ENCODE measurements at places on chromosomes 2 and 18. TPM values are rescaled to one million over a fixed set of nuclear protein-coding genes. Genes with fewer than 3 reads are reported as not detected.
A peak's percentile ranks its signal among the peaks of the same experiment; 100 is the strongest.

- DNase-seq: no peak
- no peaks in the 10 kb centered on the region for H3K27me3 ChIP-seq
- no peak overlapping the region for H3K4me3 ChIP-seq
- no peaks in the 10 kb centered on the region for H3K4me1 ChIP-seq
- no peaks in the 10 kb centered on the region for H3K36me3 ChIP-seq
These were observed 262.6 kb upstream of the HS6ST1 start for GRCh38 chr2:128580988-128581848.

DNA sequence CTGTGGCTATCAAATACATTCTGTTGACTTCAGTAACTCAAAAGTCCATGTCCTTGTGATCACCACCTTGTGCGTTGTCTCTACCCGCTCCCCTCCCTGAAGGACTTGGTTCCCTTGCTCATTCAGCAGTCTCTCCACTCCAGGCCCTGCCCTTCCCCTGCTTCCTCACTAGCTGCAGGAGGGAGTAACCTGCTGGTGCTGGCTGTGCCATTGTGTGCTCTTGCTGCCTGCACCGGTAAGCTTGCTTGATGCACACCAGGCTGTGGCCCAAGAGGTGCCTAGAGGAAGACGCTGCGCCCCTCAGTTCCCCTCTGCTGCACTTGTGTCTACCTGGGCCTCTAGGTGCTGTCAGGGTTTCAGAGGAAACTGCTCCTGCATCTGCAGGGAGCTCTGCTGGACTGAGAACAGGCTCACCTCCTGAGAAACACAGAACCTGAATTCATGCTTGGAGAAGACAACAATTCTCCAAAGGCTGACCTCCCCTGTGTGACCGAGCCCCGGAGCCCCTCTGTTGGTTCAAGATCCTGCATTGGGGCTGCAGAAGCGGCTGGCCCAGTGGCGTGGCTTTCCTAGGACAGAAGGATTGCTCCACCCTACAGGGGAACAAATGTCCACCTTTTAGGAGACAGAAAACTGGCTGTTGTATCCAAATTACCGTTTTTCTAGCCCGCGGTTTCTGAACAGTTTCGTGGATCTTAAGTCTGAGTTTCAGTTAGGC lies 33.6 kb downstream of the PTPRM start:
- no peaks in the 10 kb centered on the region for H3K27me3 ChIP-seq
- no peak overlapping the region for H3K27ac ChIP-seq
- no peak overlapping the region for H3K4me3 ChIP-seq
- H3K36me3 ChIP-seq: no peaks in the 10 kb centered on the region

DNA sequence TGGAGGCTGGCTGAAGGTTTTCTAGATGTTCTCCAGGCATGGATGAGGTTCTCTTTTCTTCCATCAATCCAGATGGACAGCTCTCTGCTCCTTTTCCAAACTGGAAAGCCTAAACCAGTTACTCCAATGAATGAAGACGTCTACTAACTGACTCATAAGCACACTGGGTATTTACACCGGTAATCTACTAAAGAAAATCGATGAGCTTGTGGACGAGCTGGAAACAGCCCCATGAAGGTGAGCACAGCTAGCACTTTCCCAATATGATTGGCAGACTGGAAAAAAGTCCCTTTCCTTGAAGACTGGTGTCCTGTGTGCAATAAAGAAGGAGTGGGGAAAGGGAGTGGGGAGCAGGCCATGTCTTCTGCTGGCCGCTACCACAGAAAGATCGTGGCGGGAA lies 84.0 kb downstream of the ACTR2 start:
- H3K27me3 ChIP-seq: no peaks in the 10 kb centered on the region
- DNase-seq: no peak
- no peak overlapping the region for H3K27ac ChIP-seq
- H3K4me3 ChIP-seq: no peak overlapping the region
- H3K4me1 ChIP-seq: peaks cover 7% of the 10 kb centered on the region

- H3K36me3 ChIP-seq: no peaks in the 10 kb centered on the region
- H3K27ac ChIP-seq: no peak overlapping the region
- peak; percentile 5 for DNase-seq
- H3K4me1 ChIP-seq: no peaks in the 10 kb centered on the region
- no peaks in the 10 kb centered on the region for H3K27me3 ChIP-seq
- H3K4me3 ChIP-seq: no peak overlapping the region
These were observed 335.4 kb downstream of the DYSF start for GRCh38 chr2:71788601-71789240.

- H3K27me3 ChIP-seq: no peaks in the 10 kb centered on the region
- no peak for DNase-seq
- no peaks in the 10 kb centered on the region for H3K4me1 ChIP-seq
- no peak overlapping the region for H3K4me3 ChIP-seq
These were observed 1.7 kb downstream of the APOB start for GRCh38 chr2:21041943-21042707.

- H3K36me3 ChIP-seq: no peaks in the 10 kb centered on the region
- no peak for DNase-seq
- peak overlapping the region; percentile 88 for H3K27ac ChIP-seq
- H3K4me3 ChIP-seq: peak overlapping the region; percentile 80
- no peaks in the 10 kb centered on the region for H3K27me3 ChIP-seq
These were observed 460 bp upstream of the ZBTB7C start for GRCh38 chr18:48409591-48410094.

- no peaks in the 10 kb centered on the region for H3K36me3 ChIP-seq
- no peak overlapping the region for H3K4me3 ChIP-seq
- H3K27ac ChIP-seq: no peak overlapping the region
- DNase-seq: no peak
- H3K27me3 ChIP-seq: no peaks in the 10 kb centered on the region
These were observed 8.6 kb downstream of the CHN1 start for GRCh38 chr2:174996622-174997021.

DNA sequence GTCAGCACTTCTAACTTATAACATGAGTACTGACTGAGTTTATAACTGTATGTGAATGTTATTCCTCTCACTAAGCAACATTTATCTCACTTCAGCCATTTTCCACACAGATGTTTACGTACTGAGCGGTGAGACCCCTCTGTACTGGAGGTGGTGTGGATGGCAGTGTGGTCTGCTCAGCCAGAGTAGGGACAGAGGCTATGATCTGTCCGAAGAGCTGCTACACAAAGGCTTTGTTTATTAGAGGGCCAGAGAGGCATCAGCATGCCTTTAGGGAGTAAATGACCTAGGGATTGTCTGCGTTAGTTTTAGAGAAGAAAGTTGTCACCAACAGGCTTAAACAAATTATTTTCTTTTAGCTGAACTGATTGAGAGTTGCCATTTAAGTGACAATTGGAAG lies 23.2 kb upstream of the TACR1 start:
- DNase-seq: no peak
- H3K4me3 ChIP-seq: no peak overlapping the region
- no peaks in the 10 kb centered on the region for H3K36me3 ChIP-seq
- no peak overlapping the region for H3K27ac ChIP-seq
- no peaks in the 10 kb centered on the region for H3K27me3 ChIP-seq
- no peaks in the 10 kb centered on the region for H3K4me1 ChIP-seq

Gene EFR3B
- total RNA-seq: 0.73 TPM

DNA sequence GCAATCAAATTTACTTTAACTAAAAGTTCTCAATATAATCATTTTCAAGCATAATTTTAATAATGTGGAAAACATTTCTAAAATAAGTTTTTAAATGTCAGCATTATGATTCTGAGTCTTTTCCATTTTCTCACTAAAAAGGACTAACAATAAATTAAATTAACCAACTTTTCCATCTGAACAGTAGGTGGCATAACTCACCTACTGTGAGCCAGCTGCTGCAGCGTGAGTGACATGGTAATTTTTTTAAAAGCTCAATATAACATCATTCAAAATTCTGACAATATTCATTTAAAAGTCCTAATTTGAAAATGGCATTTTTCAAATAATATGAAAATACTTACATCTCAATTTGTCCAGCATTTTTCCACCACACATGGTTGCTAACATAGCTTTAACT lies 66.5 kb downstream of the DTNB start:
- no peak overlapping the region for H3K4me3 ChIP-seq
- DNase-seq: no peak
- H3K27ac ChIP-seq: no peak overlapping the region
- H3K36me3 ChIP-seq: no peaks in the 10 kb centered on the region
- no peaks in the 10 kb centered on the region for H3K4me1 ChIP-seq

- H3K27me3 ChIP-seq: no peaks in the 10 kb centered on the region
- no peaks in the 10 kb centered on the region for H3K4me1 ChIP-seq
- H3K4me3 ChIP-seq: peak overlapping the region; percentile 31
- peak overlapping the region; percentile 5 for H3K27ac ChIP-seq
- no peak for DNase-seq
- H3K36me3 ChIP-seq: no peaks in the 10 kb centered on the region
These were observed 327.1 kb downstream of the NCKAP5 start for GRCh38 chr2:133241224-133241571.

Gene TNFAIP6
- 5.3 TPM for total RNA-seq

DNA sequence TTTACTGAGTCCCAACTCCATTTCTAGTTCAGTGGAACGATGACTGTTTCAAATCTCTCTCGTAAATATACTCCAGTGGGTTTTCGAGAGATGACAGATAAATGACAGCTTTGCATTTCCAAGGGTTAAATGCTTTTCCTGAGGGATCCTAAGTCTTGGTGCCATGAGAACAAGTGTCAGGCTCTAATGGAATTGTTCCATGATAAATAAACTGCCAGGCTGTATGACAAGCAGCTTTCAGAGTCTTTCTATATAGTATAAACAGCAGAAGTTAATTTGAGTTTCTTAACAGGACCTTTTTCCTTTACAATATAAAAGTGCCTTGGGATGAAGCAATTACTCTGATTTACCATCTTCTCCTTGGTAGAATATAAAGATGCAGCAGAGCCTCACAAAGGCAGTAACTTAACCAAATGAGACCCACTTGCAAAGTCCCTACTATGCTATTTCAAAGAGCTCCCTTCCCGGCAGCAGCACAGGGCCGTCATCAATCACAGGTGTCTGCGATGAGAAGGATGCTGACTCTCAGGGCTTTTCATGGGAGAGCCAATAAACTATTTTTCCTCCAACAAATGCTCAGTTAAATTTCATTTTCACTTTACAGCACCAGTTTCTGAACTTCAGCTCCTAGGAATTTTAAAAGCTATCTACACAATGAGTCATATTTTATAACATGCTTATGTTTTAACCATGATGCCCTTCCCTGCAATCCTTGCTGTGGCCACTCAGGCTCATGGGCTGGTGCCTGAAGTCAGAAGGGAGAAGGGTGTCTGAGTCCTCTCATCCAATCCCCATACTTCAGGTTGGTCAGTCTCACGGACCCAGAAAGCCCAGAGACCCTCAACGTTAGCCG lies 123.8 kb downstream of the AFF3 start:
- no peak overlapping the region for H3K4me3 ChIP-seq
- no peak for DNase-seq
- no peaks in the 10 kb centered on the region for H3K36me3 ChIP-seq
- H3K27me3 ChIP-seq: no peaks in the 10 kb centered on the region

GRCh38 chr2:67845621-67846369 lies 217.0 kb downstream of the C1D start:
- no peaks in the 10 kb centered on the region for H3K4me1 ChIP-seq
- H3K4me3 ChIP-seq: no peak overlapping the region
- H3K27ac ChIP-seq: peak overlapping the region; percentile 1
- H3K36me3 ChIP-seq: no peaks in the 10 kb centered on the region

DNA sequence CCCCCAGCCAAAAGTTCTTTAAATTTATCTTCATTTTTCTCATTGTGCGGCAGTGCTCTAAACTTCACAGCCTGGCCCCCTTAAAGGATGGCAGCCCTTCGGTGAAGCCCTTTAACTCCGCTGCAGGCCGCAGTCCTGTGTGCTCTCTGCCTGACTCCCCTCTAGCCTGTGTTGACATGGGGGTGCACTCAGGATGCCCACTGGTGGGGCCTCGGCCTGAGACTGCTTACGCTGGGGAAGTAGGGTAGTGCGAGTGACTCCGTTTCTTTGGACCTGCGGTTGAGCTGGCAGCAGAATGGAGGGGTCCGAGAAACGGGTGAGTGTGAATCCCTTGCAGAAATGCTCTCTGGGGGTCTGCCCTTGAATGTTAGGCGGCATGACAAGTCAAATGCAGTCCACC lies 5.6 kb downstream of the RAB12 start:
- no peaks in the 10 kb centered on the region for H3K27me3 ChIP-seq
- H3K4me3 ChIP-seq: no peak overlapping the region
- no peak overlapping the region for H3K27ac ChIP-seq
- H3K36me3 ChIP-seq: no peaks in the 10 kb centered on the region
- peaks cover 7% of the 10 kb centered on the region for H3K4me1 ChIP-seq

Gene ALK
- 5.6 TPM for total RNA-seq

Gene GREB1L
- 6.6 TPM for total RNA-seq

DNA sequence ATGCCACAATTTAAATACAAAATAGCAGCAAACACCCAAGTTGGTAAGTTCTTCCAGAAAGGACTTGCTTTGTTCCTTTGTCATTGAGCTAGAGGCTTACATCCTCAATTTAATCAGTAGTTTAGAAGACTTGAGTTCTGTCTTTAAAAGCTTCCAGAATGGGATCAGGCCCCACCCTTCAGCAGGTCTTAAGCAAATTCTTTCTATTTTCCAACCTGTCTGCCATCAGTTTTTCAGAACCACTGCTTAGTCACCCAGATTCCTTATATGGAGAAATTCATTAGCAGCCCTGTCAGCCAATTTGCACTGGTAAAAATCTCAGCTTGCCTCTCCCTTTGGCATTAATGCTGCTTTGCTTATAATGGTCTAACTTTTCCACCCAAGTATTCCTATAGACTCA lies 263.6 kb upstream of the HNMT start:
- no peak overlapping the region for H3K27ac ChIP-seq
- no peaks in the 10 kb centered on the region for H3K36me3 ChIP-seq
- H3K4me3 ChIP-seq: no peak overlapping the region
- H3K4me1 ChIP-seq: no peaks in the 10 kb centered on the region
- H3K27me3 ChIP-seq: no peaks in the 10 kb centered on the region

GRCh38 chr18:6729247-6730091 lies at the start of gene ARHGAP28:
ARHGAP28 (plus strand) TSS chr18:6729716; CDS start chr18:6729822, 106 bp downstream.
- H3K4me3 ChIP-seq: peak within 1 kb of the TSS; percentile 83
- H3K27ac ChIP-seq: peak within 1 kb of the TSS; percentile 88
- peak; percentile 59 for DNase-seq
- H3K36me3 ChIP-seq: no peaks in the 10 kb centered on the region

Gene NXPH2
- not detected for total RNA-seq

- peak overlapping the region; percentile 20 for H3K4me3 ChIP-seq
- peak overlapping the region; percentile 50 for H3K27ac ChIP-seq
- no peaks in the 10 kb centered on the region for H3K36me3 ChIP-seq
These were observed 46.3 kb upstream of the SEMA4C start for GRCh38 chr2:96916156-96916630.

DNA sequence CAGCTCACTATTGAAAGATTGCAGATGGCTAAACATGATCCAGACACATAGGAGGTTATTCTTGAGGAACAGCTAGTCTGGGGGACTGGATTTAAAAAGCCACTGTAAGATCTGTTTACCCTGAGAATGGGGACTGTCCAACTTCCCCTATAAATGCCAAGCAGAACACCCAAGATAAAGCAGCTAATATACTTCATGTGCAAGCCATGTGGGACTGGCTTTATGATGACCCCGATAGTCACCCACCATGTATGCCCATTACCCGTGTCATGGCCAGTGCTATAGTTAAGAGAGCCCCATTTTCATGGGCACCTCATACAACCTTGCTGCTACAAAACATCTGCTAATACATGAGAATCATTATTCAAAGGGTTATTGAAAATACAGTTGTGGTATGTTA lies 16.0 kb downstream of the YPEL5 start:
- H3K27me3 ChIP-seq: no peaks in the 10 kb centered on the region
- no peak for DNase-seq

Gene AKAIN1
- total RNA-seq: not detected

- DNase-seq: no peak
- no peaks in the 10 kb centered on the region for H3K27me3 ChIP-seq
- H3K27ac ChIP-seq: no peak overlapping the region
- no peaks in the 10 kb centered on the region for H3K4me1 ChIP-seq
- H3K4me3 ChIP-seq: no peak overlapping the region
These were observed 271.9 kb downstream of the DPP10 start for GRCh38 chr2:114714313-114714712.

Gene WDR35
- 17.7 TPM for total RNA-seq

Gene PMAIP1
- 7.5 TPM for total RNA-seq

Gene LAMA3
- total RNA-seq: 43.4 TPM
